ENCODE measurements at places on chromosomes 2 and 18. TPM values are rescaled to one million over a fixed set of nuclear protein-coding genes. Genes with fewer than 3 reads are reported as not detected.

DNA sequence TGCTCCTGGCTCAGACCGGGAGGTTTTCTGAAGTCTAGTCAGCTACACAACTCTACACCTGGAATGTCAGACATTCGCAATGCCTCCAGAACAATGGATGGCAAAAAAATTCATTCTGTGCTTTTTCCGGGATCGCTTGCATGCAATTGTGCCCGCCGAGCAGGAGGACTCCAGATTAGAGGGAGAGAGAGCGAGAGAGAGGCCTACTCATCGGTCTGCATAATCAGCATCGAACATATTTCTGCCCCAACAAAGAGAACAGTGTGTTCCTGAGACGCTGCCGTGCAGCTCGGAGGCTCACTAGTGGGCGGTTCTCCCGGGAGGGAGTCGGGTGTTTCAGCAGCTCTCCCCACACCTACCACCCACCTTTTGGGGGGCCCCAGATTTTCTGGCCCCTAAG, 117.1 kb downstream of the KLHL29 start:
- no peak for DNase-seq
- no peak overlapping the region for H3K27ac ChIP-seq
- H3K36me3 ChIP-seq = no peaks in the 10 kb centered on the region
- H3K27me3 ChIP-seq = no peaks in the 10 kb centered on the region
- H3K4me3 ChIP-seq = no peak overlapping the region

DNA sequence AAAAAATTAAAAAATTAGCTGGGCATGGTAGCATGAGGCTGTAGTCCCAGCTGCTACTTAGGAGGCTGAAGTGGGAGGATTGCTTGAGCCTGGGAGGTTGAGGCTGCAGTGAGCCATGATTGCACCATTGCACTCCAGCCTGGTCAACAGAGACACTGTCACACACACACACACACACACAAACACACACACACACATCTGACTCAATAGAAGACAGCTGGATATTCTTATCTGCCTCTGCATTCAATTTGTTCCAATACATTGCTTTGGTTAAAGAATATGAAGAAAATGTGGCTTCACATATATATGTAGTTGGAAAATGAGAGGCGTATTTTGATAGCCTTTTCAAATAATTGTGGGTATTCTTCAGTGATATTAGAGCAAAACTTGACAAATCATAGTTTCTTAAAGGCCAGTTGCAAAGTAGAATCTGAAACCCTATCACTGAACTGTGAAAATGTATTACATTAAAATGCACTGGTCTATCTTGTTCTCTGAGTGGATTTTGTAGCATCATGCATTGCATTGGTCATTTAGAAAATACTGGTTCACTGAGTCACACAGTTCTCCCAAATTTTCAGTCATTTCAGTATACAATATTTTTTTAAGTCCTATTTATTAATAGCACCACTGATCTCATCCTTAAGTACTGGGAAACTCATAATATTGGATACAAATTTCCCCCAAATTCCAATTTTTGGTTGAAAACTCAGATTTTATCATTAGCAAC, 140.9 kb downstream of the MCFD2 start:
- no peaks in the 10 kb centered on the region for H3K27me3 ChIP-seq
- DNase-seq = no peak
- H3K27ac ChIP-seq = no peak overlapping the region
- no peak overlapping the region for H3K4me3 ChIP-seq

DNA sequence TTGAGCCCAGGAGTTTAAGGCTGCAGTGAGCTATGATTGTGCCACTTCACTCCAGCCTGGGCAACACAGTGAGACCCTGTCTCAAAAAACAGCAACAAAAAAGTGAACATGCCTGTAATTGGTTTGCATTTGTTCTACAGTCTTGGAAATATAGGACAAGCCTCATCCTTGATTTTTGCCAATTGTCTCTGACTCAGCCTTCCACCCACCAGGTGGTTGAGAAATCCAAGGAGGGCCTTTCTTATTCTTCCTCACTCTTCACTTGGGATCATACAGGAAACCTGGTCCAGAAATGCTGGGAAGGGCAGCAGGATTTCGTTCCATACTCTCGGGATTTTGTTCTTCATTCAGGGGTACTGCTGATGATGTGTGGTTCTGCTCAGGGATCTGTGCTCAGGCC, 94.6 kb downstream of the CDC42EP3 start:
- no peaks in the 10 kb centered on the region for H3K27me3 ChIP-seq
- H3K4me3 ChIP-seq = no peak overlapping the region
- DNase-seq = no peak
- peaks cover 9% of the 10 kb centered on the region for H3K4me1 ChIP-seq

- no peak overlapping the region for H3K4me3 ChIP-seq
- no peak overlapping the region for H3K27ac ChIP-seq
- DNase-seq = no peak
- no peaks in the 10 kb centered on the region for H3K27me3 ChIP-seq
- H3K36me3 ChIP-seq = peaks cover 58% of the 10 kb centered on the region
- H3K4me1 ChIP-seq = peaks cover 24% of the 10 kb centered on the region
Measured at GRCh38 chr2:43230351-43230885, 4.0 kb upstream of the ZFP36L2 start.

DNA sequence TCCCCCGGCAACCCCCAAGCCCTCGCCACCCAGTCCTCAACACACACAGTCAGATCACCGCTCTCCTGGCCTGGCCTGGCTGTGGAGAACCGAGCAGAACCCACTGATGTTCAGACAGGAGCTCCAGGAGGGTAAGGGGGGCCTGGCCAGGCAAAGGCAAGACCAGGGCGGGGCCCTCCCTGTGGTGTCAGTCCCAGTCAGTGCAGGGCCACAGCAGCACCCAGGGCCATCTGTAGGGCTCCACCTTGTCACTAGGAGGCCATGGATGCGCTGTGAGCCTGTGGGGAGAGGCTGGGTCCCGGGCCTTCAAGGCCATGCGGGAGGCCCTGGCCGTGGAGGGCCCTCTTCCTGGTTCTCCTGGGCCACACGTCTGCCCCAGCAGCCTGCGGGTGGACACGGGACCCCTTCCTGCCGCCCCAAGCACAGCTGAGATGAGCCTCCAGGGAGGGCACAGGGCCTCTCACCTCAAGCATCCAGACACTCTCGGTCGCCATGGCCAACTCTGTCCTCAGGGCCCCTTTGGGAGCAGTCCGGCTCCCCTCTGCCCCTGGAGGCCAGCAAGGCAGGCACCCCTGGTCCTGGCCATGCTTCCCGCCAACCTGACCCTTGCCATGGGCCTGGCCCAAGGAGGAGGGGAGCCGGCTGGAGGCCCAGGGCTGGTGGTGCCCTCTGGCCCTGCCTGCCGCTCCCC, 2.0 kb downstream of the ANO7 start:
- no peaks in the 10 kb centered on the region for H3K4me1 ChIP-seq
- no peaks in the 10 kb centered on the region for H3K36me3 ChIP-seq
- no peak overlapping the region for H3K27ac ChIP-seq
- peaks cover 63% of the 10 kb centered on the region for H3K27me3 ChIP-seq
- H3K4me3 ChIP-seq = no peak overlapping the region

DNA sequence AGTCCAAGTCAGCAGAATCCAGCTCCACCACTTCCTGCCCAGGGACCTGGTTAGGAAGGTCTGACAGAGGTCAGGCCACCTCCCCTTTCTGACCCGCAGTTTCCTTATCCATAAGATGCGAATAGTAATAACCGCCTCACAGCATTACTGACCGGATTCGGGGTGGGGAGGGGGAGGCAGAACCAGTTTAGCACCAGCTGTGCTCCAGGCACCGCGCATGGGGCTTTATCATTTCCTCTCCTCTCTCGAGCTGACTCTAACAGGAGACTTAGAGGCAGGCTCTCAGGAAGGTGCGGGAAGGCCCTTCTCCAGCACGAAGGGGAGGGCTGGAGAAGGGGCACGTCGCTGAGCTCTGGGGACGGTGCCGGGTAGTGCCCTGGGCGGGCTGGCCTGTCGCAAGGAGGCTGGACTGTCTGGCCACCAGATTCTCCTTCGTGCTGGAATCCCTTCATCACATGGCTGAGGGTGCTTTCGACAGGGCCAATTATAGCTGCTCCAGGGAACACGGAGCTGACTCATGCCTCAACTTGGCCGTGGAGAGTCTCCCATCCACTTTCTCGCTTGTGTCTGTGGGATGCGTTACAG, 5.7 kb downstream of the EHD3 start:
- no peaks in the 10 kb centered on the region for H3K36me3 ChIP-seq
- no peaks in the 10 kb centered on the region for H3K27me3 ChIP-seq
- no peak for DNase-seq
- no peak overlapping the region for H3K4me3 ChIP-seq

GRCh38 chr2:27730980-27731691, 40.4 kb upstream of the MRPL33 start:
- no peaks in the 10 kb centered on the region for H3K27me3 ChIP-seq
- no peak for DNase-seq
- no peak overlapping the region for H3K4me3 ChIP-seq
- peaks cover 51% of the 10 kb centered on the region for H3K4me1 ChIP-seq
- no peaks in the 10 kb centered on the region for H3K36me3 ChIP-seq

GRCh38 chr2:84302513-84303412, 156.3 kb downstream of the SUCLG1 start:
- H3K36me3 ChIP-seq = no peaks in the 10 kb centered on the region
- H3K27me3 ChIP-seq = peaks cover 70% of the 10 kb centered on the region
- no peak overlapping the region for H3K4me3 ChIP-seq

DNA sequence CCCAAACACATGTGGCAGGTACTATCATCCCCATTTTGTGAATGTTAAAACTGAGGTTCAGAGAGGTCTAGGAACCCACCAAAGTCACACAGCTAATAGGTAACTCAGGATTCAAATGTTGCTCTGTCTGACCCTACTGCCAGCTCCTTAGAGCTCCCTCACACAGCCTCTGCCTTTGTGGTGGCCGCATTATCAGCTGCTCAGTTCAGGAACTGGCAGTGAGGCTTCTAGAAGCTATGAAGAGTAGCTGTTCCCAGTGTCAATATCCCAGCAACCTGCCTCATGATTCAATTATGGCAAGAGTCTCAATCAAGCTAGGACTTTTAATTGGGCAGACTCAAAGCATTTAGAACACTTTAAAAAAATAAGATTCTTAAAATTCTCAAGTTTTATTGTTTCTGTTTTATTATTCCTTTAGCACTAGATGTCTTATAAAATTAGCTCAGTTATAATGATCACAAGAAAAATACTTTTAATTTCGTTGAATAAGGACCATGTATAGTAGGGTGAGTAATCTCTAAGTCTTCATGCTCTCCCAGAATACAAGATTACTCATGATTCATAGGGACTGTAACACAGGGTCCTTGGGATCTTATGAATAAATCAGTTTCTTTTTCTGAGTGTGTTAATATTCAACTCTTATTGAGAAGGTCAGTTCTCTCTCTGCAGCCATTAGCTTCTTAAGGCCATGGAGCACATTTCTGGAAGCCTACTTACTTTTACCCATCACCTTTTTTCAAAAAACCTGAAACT, 342.7 kb downstream of the RND3 start:
- H3K27ac ChIP-seq = peak overlapping the region; percentile 90
- DNase-seq = no peak
- H3K4me1 ChIP-seq = peaks cover 56% of the 10 kb centered on the region
- H3K27me3 ChIP-seq = no peaks in the 10 kb centered on the region

- H3K4me3 ChIP-seq = peak overlapping the region; percentile 60
- no peaks in the 10 kb centered on the region for H3K27me3 ChIP-seq
- H3K4me1 ChIP-seq = peaks cover 52% of the 10 kb centered on the region
- H3K27ac ChIP-seq = peak overlapping the region; percentile 84
- H3K36me3 ChIP-seq = peaks cover 20% of the 10 kb centered on the region
Measured at GRCh38 chr2:233422050-233422639, 67.9 kb downstream of the DGKD start.

NLRC4 gene
- not detected for total RNA-seq

UGT1A3 gene
- 6.0 TPM for total RNA-seq

STARD6 gene
- not detected for total RNA-seq

RNF125 gene
- total RNA-seq = 0.50 TPM

TUBB8B gene
- 0.35 TPM for total RNA-seq

LRRTM1 gene
- total RNA-seq = not detected

CYBRD1 gene
- 2.3 TPM for total RNA-seq

All from Calu3 (cell line).